Tracheal epithelial cell (primary cell): ENCODE measurements at places on chromosomes 6 and 20. TPM values are rescaled to one million over a fixed set of nuclear protein-coding genes. Genes with fewer than 3 reads are reported as not detected.

Gene DCBLD1
- total RNA-seq = 52.5 and 52.6 TPM in 2 replicates

Gene TRIM40
- total RNA-seq = not detected in 2 replicates

Gene MEP1A
- not detected in 2 replicates for total RNA-seq

Gene DEFB110
- total RNA-seq = not detected in 2 replicates

Gene PEX7
- 15.9 and 22.6 TPM in 2 replicates for total RNA-seq

Gene CCN5
- not detected in 2 replicates for total RNA-seq

Gene VGLL2
- not detected in 2 replicates for total RNA-seq

Gene GMNN
- total RNA-seq = 8.7 and 12.1 TPM in 2 replicates
